ENCODE measurements at places on chromosomes 6 and 20.

DNA sequence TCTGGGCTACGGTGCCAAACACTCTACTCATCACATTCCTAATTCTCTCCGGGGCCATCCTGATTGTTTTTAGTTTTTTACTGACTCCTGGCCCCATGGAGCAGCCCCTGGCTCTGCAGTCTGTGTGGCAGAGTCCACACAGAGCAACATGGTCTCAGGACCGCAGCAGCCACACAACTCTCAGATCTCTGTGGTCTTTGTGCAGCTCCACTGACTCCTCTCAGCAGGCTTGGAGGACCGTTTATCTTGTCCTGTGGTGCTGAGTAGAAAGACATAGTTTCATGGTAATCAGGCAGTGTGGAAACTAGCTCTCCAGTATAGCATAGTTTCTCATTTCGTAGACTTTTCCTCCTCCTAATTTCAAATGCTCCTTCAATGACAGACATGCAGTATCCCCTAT, 168.4 kb downstream of the EDN1 start:
- no peak for DNase-seq

- DNase-seq: no peak
These were observed 3.7 kb downstream of the CYP24A1 start for GRCh38 chr20:54170026-54170471.

DNA sequence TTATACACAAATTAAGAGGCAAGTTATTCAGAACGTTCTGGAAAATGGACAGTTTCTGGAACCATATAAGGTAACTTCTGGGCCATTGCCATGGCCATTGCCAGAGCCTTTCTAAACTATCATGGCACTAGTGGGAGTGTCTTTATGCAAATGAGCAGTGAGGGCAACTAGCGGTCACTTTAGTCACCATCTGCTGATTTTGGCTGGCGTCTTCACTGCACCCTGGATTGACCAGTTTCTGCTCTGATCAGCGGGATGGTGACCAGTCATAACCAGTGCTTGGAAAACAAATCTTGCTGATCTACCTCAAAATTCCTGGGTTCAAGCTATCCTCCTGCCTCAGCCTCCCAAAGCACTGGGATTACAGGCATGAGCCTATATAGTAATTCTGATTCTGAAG, 7.3 kb upstream of the SNTA1 start:
- no peak for DNase-seq

DNA sequence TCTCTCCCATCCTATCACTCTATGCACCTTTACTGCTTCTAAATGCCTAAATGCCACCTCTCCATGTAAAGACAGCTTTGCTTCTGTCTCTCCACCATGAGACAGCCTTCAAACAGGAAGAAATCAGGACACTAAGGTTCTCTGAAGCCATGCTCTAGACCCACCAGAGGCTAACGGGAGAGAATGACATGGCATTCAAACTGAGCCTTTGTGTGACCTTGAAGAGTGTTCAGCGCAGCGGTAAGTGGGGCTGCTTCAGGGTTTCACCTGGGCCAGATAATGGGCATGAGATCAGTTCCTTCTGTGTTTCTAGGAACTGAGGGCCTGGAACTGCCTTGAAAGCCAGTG, 20.1 kb downstream of the FAM50B start:
- DNase-seq: no peak

- no peak for DNase-seq
These were observed at the start of gene VNN1 for GRCh38 chr6:132713352-132714134. VNN1 (minus strand) TSS chr6:132714055; CDS start chr6:132714035, 20 bp downstream.

- DNase-seq: no peak
These were observed 57.2 kb downstream of the CTCFL start for GRCh38 chr20:57467742-57468141.

DNA sequence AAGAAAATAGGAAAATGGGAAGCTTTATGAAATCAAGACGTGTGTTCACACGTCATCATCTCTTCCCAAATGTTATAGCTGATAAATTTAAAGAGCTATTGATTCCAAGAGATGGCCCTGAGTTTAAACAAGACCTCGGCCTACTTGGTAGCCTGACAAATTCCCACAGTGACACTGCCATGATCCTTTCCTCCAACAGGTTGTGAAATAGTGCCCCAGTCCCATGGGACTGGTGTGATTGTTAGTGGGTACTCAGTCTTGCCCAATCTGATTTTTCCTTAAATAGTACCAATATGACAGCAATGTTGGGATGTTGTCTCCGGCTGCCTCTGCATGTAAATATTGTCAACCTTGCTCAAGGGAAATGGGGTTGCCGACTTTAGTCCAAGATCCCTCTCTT, 34.5 kb downstream of the RIOK1 start:
- DNase-seq: no peak

DNA sequence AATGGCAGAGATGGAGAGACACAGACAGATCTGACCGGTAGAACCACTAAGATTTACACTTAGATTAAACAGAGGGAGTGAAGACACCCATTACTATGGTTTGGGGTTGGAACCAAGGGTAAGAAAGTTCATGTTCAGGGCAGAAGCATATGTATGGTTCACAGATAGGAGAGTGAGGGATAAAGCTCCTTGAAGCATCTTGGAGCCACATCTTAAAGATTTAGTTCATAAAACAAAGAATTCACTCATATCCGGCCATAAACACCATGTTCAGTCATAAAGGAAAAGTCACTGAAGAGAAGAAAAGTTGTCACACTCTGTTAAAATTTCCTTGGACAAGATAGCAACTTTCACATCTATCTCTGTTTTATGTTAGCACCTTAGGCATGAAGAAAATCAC, 18.0 kb downstream of the STX7 start:
- no peak for DNase-seq

DNA sequence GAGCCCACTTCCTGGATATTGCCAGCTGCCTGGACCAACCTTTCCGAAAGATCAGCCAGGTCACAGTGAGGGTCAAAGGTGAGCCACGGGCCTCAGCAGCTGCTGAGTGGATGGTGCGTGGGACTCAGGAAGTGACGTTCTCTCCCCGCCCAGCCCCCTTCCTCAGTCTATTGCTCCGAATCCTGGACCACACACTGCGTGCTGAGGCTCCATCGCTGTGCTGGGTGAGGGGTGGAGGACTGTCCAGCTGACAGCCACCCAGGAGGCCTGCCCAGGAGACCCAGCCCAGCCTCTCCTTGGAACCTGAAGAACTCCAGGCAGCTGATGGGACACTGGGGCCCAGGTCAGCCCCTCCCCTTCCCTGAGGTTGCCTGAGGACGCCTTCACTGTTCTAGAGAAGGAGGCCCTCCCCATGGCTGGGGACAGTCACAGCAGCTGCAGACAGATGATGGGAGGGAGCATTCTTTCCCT, 94.4 kb upstream of the CD93 start:
- no peak for DNase-seq

All from NCI-H510A treated with DMSO at 0.1 percent for 48 hours (cell line).